Lung microvascular endothelial cell (primary cell): ENCODE measurements at places on chromosomes 7 and 10. TPM values are rescaled to one million over a fixed set of nuclear protein-coding genes. Genes with fewer than 3 reads are reported as not detected.

- no peak for DNase-seq
Measured at GRCh38 chr7:89103564-89103963, 308.0 kb upstream of the TEX47 start.

DNA sequence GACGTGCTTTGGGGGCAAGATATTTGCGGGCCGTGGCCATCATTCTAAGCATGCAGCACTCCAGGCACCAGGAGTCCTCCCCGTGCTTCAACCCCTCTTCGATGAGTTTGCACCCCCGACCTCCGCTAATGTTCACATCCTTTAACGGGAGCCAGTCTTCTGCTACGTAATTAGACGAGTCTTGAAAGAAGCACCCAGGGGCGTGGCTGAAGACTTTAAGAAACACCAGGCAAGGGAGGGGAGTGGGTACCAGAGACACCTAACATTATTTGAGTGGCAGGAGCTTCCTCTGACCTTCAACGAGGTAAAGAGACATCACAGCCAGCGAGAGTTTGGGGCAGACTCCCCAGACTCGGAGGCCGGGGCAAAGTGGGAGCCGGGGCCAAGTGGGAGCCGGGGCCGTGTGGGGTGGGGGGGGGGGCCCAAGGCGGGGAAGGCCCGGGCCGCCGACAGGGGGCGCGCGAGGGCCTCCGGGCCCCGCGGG lies 31.1 kb upstream of the TOMM7 start:
- peak; percentile 11 for DNase-seq

The TMEM176A gene
- not detected in 2 replicates for total RNA-seq

DNA sequence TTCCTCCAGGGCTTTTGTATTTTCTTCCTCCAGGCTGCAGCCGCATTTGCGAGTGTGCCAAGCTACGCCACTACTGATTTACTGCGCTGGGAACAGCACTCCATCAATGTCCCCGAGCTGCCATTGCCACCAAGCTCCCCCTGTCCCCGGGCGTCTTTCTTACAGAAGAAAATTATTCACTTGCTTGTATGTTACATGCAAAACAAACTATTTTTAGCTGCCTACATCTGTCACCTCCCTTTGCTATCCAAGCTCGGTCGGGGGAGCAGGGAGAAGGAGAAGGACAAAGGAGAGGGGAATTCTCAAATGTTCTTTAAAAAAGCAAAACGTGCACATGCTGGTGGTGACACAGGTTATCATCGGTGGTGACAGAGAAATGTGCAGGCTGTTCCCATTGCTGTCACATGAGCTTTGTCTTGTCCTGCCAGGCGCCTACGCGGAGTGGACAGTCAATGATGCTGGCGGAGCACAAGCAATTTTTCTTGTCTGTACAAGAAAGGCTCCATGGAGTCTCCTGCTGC lies 93.1 kb downstream of the ADARB2 start:
- DNase-seq, result no peak

The GBF1 gene
- 10.3 and 10.9 TPM in 2 replicates for total RNA-seq

The FGFR2 gene
- total RNA-seq, result not detected in 2 replicates

DNA sequence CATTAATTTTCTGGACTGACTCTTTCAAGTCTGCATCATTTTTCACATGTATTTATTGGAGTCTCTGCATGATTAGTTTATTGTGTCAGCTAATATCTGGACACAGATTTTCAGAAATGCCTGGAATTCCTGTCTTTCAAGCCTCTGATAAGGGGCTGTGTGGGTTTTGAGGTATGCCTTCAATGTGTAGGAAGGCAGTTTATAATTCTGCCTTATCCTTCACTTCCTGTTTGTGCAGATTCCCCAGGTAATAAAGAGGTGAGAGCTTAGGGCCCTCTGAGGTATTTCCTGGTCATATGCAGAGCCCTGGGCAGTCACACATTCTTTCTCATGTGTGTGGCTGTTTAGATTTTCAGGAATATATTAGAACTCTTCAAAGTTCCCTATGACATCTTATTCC lies 79.4 kb upstream of the PRKCQ start:
- DNase-seq, result no peak

GRCh38 chr7:55969391-55969790 lies 5.0 kb downstream of the NIPSNAP2 start:
- no peak for DNase-seq

GRCh38 chr10:116216676-116217075 lies 56.3 kb downstream of the GFRA1 start:
- DNase-seq, result no peak

GRCh38 chr10:36118314-36118713 lies 476.2 kb upstream of the FZD8 start:
- no peak for DNase-seq

DNA sequence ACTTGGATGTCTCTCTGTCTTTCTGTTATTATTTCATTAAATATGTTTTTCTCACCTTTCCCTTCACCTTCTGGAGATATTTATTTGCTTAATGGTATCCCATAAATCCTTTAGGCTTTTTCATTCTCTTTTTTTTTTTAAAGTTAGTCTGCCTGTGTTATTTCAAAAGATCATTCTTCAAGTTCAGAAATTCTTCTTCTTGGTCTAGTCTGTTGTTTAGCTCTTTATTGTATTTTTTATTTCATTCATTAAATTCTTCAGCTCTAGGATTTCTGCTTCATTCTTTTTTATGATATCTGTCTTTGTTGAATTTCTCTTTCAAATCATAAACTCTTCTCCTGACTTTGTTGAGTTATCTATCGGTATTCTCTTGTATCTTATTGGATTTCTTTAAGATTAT lies 312.1 kb upstream of the KAT6B start:
- DNase-seq, result no peak

DNA sequence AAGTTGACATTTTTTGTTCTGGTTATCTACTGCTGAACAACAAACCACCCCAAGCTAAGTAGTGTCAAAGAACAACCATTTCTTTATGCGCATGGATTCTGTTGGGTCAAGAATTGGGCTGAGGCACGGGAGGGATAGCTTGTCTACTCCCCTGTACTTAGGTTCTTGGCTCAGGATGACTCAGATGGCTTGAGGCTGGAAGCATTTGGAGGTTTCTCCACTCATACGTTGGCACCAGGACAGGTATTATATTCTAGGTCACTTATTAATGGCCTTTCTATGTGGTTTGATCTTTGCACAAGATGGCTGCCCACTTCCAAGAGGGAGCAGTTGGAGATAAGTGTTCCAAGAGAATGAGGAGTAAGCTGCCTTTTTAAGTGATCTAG lies 11.8 kb upstream of the TFAM start:
- no peak for DNase-seq

The C10orf53 gene
- total RNA-seq, result not detected in 2 replicates

- DNase-seq, result no peak
Measured at GRCh38 chr10:92434385-92434784, 139.5 kb downstream of the IDE start.

DNA sequence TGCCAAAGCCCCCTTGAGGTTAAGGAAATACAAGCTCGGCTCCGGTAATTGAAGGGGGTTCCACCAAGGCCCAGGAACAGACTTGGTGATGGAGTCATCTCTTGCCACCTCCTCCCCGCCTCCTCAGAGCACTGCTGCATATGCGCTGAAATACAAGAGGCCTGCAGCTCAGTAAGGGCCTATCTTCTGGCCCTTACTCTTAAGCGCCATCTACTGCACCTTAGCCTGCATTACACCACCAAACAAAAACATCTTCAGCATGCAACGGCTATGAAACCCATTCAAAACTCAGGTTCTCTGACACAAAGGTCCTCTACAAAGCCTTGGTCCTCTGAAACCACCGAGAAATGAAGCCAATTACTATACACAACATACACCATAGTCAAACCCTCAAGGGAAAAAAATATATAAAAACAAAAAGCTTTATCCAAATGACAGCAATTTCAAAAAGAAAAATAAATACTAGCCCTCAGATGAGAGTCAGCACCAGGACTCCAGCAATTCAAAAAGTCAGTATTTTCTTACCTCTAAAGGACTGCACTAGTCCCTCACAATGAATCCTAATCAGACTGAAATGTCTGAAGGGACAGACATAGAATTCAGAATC lies 176.8 kb upstream of the TBX20 start:
- peak; percentile 16 for DNase-seq

DNA sequence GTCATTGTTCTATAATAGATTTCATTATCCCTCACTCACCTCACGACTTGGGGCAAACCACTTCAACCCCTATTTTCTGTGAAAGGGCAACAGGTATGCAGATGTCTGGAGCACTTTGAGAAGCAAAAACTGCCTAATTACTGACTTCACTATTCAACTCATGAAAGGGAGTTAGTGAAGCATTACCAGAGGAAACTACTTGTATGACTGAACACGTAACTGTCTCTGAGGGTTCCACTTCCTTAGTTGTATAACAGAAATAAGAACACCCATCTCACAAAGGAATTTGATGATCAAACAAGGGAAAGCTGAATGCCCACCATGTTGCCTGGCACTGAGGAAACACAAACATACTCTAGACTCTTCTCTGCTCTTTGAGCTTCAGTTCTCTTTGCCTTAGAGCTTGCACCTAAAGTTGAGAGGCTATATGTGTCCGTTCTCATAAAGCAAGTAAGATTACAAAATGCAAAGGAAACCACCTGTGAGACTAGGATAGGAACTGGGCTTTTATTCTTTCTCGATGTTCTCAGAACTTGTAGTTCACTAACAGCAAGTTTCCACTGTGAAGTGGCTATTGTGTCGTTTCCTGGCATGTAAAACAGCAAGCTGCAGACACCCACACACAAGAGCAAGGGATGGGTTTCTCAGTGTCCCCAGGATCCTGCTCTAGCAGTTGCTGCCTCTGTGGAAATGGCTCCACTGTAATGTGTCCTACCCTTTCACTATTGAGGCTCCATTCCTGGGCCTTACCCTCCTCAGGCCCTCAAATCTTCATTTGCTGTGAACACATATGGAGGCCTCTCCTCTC lies 2.6 kb downstream of the TMEM243 start:
- DNase-seq, result peak; percentile 43

DNA sequence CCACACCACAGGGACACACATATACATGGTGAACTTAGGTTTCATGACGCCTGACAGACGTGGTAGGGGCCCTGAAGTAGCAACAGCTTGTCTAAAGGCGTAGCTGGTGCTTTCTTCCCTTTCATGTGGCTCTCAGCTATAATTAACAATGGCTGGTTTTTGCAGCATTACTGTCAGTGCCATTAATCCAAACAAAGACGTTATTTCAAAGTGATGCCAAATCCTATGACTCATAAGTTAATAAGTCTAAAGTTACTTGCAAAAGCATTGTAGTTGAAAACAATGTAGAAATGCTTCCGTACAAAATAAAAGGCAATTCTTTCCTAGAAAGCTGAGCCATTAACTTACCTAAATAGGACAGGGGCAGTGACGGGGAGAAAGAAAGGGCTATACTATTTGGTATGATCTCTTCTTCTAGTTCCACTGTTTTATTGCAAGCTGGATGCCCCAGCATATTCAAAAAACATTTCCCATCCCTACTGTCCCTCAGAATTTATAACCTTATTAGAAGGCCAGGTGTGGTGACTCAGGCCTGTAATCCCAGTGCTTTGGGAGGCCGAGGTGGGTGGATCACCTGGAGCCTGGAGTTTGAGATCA lies 105.4 kb downstream of the ODAD2 start:
- peak; percentile 39 for DNase-seq

GRCh38 chr7:17404006-17404405 lies 105.6 kb downstream of the AHR start:
- DNase-seq, result peak; percentile 40

GRCh38 chr7:40455485-40455884 lies 320.7 kb downstream of the SUGCT start:
- no peak for DNase-seq

DNA sequence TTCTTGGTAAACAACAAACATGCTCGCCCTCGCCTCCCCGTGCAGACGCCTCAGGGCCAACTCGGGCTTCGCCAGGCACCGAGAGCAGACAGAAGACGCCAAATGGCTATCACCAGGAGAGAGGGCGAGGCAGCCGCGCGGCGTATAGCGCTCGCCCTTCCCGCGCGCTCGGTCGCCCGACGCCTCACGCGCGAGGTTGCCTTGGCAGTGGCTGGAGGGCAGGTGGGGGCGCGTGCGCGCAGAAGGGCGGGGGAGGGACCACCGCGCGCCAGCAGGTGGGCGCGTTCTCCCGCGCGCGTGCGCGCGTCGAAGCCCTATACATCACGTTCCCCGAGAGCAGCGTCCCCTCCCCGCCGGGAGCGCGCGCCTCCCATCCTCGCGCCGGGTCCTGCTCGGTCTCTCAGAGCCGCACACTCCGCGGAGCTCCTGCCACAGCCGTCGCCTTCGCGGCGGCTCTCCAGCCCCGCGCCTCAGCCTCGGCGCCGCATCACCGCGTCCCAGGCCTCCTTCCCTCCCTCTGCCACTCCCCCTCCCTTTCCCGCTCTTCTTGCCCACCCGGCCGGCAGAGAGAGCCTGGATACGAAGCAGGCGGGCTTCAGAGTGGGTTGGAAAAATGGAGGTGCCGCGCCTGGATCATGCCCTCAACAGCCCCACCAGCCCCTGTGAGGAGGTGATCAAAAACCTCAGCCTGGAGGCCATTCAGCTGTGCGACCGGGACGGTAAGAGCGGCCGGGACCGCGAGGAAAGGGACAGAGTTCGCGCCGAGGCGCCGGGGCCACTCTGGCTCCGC lies at the start of gene PHYHIPL:
Gene PHYHIPL, plus strand, starts transcription at position 403 of the 790 bp plus-strand sequence. Its CDS starts 211 bp downstream, at position 614.
- no peak for DNase-seq
